Fibroblast of lung (primary cell): ENCODE measurements at places on chromosomes 2 and 18. TPM values are rescaled to one million over a fixed set of nuclear protein-coding genes. Genes with fewer than 3 reads are reported as not detected.
A peak's percentile ranks its signal among the peaks of the same experiment; 100 is the strongest.

DNA sequence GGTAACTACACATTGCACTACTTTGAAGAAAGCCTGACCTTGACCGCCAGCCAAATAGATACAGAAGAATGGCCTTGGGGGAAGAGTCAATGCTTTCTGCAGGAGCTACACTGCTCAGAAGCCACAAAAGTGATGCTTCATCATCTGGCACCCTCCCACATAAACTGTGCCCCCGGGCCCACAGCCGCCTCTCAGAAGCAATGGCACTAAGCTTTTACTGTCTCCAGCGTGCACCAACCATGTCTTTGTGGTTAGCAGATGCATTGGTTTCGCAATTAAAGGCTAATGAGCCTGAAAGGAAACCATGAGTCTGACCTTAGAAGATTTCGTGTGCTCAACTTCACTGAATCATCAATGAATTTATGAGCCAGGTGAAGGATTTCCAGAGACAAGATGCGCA, 209.4 kb upstream of the TRIB2 start:
- no peaks in the 10 kb centered on the region for H3K4me1 ChIP-seq
- DNase-seq: peak; percentile 78
- no peaks in the 10 kb centered on the region for H3K36me3 ChIP-seq
- H3K27me3 ChIP-seq: no peaks in the 10 kb centered on the region

DNA sequence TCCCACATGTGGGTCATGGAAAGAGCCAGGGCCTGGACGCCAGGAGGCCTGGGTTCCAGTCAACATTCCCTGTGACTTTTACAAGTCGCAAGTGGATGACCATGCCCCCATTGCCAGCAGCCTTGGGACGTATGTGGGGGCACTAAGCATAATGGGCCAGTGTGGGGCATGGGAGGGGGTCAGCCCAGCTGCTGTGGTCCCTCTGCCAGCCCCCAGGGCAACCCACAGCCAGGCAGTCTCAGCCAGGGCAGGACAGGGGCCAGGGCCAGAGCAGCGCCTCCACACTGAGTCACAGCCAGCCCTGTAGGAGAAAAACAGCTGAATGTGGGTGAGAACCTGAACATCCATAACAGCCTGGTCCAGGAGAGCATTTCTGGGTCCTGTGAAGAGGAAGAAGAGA, 173.2 kb downstream of the GFPT1 start:
- H3K4me1 ChIP-seq: peaks cover 23% of the 10 kb centered on the region
- no peak for DNase-seq
- no peak overlapping the region for H3K27ac ChIP-seq
- no peaks in the 10 kb centered on the region for H3K36me3 ChIP-seq
- no peak overlapping the region for H3K4me3 ChIP-seq

GRCh38 chr2:189685540-189686229, 11.2 kb downstream of the ANKAR start:
- H3K4me3 ChIP-seq: no peak overlapping the region
- no peak overlapping the region for H3K27ac ChIP-seq
- H3K36me3 ChIP-seq: no peaks in the 10 kb centered on the region
- peak; percentile 71 for DNase-seq
- peaks cover 6% of the 10 kb centered on the region for H3K4me1 ChIP-seq

DNA sequence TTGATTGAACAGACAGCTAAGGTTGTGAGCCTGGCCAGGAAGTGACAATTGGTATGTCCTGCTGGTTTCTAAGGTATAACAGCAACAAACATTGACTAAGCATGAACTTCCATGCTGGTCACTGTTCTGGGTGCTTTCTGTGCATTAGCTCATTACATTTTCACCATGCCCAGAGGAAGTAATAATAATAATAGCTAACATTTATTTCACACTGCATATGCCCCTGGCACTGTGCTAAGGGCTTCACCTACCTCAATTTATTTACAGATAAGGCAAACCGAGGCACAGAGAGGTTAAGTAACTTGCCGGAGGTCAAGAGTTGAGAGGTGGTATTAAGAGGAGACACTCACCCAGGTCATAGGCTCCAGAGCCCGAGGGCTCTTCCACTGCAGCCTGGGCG, 113.6 kb downstream of the PDCL3 start:
- H3K27ac ChIP-seq: no peak overlapping the region
- H3K4me1 ChIP-seq: no peaks in the 10 kb centered on the region
- H3K36me3 ChIP-seq: no peaks in the 10 kb centered on the region
- no peak overlapping the region for H3K4me3 ChIP-seq

- peaks cover 4% of the 10 kb centered on the region for H3K36me3 ChIP-seq
- H3K4me1 ChIP-seq: no peaks in the 10 kb centered on the region
- H3K4me3 ChIP-seq: no peak overlapping the region
These were observed 83.8 kb downstream of the TMEM247 start for GRCh38 chr2:46563186-46563585.

GRCh38 chr18:55768255-55768654, 180.3 kb upstream of the TCF4 start:
- no peak overlapping the region for H3K27ac ChIP-seq
- DNase-seq: peak; percentile 25
- no peaks in the 10 kb centered on the region for H3K36me3 ChIP-seq
- H3K4me3 ChIP-seq: no peak overlapping the region

DNA sequence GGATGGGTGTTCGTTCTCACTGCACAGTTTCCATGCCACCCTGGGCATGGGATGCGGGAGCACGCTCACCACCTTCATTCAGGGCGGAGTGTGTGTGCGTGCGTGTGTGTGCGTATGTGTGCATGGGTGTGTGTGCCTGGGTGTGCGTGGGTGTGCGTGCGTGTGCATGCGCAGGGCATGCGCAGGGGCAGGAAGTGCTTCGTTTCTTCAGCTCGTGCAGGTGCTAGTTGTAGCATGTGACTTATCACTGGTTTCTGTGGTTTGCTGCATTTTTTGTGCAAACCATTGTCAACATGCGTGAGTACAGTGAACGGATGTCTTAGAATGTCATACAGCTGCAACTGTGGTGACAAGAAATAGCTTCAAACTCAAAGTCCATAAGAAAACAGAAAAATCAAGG, 179.5 kb downstream of the PTGR3 start:
- H3K36me3 ChIP-seq: no peaks in the 10 kb centered on the region
- H3K4me1 ChIP-seq: no peaks in the 10 kb centered on the region
- H3K27ac ChIP-seq: no peak overlapping the region
- no peak for DNase-seq
- no peak overlapping the region for H3K4me3 ChIP-seq

GRCh38 chr2:173240083-173240482, 114.6 kb upstream of the CDCA7 start:
- no peak overlapping the region for H3K27ac ChIP-seq
- no peaks in the 10 kb centered on the region for H3K27me3 ChIP-seq
- peaks cover 1% of the 10 kb centered on the region for H3K36me3 ChIP-seq
- H3K4me1 ChIP-seq: no peaks in the 10 kb centered on the region
- no peak overlapping the region for H3K4me3 ChIP-seq
- no peak for DNase-seq

DNA sequence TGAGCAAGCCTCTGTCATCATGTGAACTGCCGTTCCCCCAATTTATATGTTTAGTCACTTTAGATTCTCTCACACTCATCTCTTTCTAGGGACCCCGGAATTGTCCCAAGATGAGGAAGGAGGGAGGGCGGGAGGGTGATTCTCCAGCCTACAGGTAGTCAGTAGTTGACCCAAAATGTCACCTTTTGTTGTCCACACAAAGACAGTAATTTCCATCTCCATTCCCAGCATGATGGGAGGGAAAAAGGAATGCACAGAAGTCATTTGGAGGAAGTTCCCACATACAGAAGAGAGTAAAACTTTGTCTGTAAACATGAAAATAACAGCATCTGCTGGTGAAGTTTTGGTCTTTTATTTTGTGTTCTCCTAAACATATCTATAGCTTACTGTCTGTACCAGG, 222.9 kb downstream of the KLHL29 start:
- no peaks in the 10 kb centered on the region for H3K27me3 ChIP-seq
- H3K27ac ChIP-seq: no peak overlapping the region
- no peak for DNase-seq
- no peak overlapping the region for H3K4me3 ChIP-seq

GBX2 gene
- not detected in 2 replicates for total RNA-seq

GRCh38 chr2:8049176-8049575, 632.7 kb upstream of the ID2 start:
- no peak overlapping the region for H3K27ac ChIP-seq
- peak; percentile 17 for DNase-seq
- no peaks in the 10 kb centered on the region for H3K27me3 ChIP-seq
- H3K36me3 ChIP-seq: no peaks in the 10 kb centered on the region

- DNase-seq: peak; percentile 2
- no peak overlapping the region for H3K4me3 ChIP-seq
- no peaks in the 10 kb centered on the region for H3K4me1 ChIP-seq
These were observed 73.9 kb upstream of the SIX2 start for GRCh38 chr2:45083175-45083574.

GRCh38 chr2:237885931-237886684, 26.7 kb downstream of the RAMP1 start:
- H3K4me1 ChIP-seq: peaks cover 5% of the 10 kb centered on the region
- H3K27ac ChIP-seq: no peak overlapping the region
- DNase-seq: peak; percentile 50
- H3K4me3 ChIP-seq: no peak overlapping the region

GRCh38 chr2:241373446-241373845, 17.4 kb downstream of the FARP2 start:
- H3K4me3 ChIP-seq: no peak overlapping the region
- no peak for DNase-seq
- H3K36me3 ChIP-seq: no peaks in the 10 kb centered on the region

DNA sequence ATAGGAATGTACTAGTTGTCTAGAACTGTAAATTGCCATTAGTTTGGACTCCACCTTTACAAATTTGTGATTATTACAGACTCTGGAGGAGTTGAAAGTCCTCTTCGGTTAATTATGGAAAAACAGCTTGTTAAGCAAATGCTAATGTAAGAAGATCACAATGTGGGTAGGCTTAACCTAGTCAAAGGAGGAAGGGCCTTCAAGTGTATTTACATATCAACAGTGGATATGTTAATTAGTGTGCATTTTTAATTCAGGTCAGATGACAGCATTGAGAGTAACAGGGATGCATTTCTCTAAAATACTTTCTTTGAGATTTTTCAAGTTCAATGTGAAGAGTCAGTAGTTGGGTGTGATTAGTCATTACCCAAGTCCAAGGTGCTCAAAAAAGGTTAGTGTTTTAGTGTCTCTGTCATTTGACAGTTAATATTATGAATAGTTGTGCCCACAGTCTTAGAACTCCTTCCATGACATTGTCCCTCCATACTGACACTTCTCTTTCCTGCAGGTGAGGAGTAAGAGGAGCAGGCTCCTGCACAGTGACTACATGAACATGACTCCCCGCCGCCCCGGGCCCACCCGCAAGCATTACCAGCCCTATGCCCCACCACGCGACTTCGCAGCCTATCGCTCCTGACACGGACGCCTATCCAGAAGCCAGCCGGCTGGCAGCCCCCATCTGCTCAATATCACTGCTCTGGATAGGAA, 28.0 kb downstream of the CD28 start:
- no peak overlapping the region for H3K27ac ChIP-seq
- no peak for DNase-seq
- no peaks in the 10 kb centered on the region for H3K36me3 ChIP-seq

TMBIM1 gene
- 168 and 235 TPM in 2 replicates for total RNA-seq

CCBE1 gene
- 60.9 and 122 TPM in 2 replicates for total RNA-seq

- no peak overlapping the region for H3K4me3 ChIP-seq
- H3K36me3 ChIP-seq: no peaks in the 10 kb centered on the region
- H3K4me1 ChIP-seq: no peaks in the 10 kb centered on the region
- no peak overlapping the region for H3K27ac ChIP-seq
- H3K27me3 ChIP-seq: no peaks in the 10 kb centered on the region
These were observed 8.2 kb downstream of the FAM110C start for GRCh38 chr2:38155-38554.

DNA sequence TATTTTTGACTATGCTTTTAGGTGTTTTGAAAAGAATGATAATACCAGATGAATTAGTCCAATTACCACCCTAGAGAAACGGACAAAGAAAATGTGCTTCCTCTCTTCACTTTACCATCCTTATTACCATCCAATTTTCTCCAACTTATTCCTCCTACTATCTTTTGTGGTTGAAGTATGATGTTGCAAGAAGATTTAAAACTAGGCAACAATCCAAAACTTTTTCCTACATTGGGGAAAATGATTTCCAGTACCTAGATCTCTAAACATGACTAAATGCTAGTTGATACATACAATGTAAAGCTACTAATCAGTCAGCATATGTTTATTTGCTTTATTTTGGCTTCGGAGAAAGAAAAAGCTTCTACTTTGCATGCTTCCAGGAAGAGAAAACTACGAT, 355.0 kb upstream of the LYPD1 start:
- H3K4me1 ChIP-seq: no peaks in the 10 kb centered on the region
- no peak overlapping the region for H3K4me3 ChIP-seq
- H3K36me3 ChIP-seq: no peaks in the 10 kb centered on the region

- no peaks in the 10 kb centered on the region for H3K36me3 ChIP-seq
- no peaks in the 10 kb centered on the region for H3K4me1 ChIP-seq
- no peak overlapping the region for H3K27ac ChIP-seq
- H3K4me3 ChIP-seq: no peak overlapping the region
- no peaks in the 10 kb centered on the region for H3K27me3 ChIP-seq
These were observed 38.9 kb downstream of the SETBP1 start for GRCh38 chr18:44719519-44720060.

GRCh38 chr2:219298759-219299371, 10.3 kb downstream of the PTPRN start:
- no peak overlapping the region for H3K4me3 ChIP-seq
- no peak overlapping the region for H3K27ac ChIP-seq
- peaks cover 15% of the 10 kb centered on the region for H3K27me3 ChIP-seq
- H3K36me3 ChIP-seq: no peaks in the 10 kb centered on the region

BCL11A gene
- under 0.01 and 0.17 TPM in 2 replicates for total RNA-seq
